ENCODE measurements at places on chromosomes 2 and 18.
A peak's percentile ranks its signal among the peaks of the same experiment; 100 is the strongest.

DNA sequence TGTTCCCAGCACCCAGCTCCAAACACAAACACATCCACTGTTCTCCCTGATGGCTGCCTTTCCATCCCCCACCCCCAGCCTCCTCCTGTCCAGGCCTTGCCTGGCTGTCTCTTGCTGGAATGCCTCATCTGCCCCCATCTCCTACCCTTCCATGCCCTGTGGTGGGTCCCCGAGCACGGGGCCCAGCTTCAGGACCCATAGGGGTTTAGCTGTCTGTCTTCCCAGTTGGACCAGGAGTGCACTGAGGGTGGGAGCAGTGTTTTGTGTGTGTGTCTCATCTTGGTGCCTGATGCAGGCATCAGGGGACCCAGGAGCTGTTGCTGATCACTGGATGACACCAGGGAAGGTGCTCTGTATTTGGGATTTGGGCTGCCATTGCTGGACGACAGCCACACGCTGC is 34.5 kb downstream of the GLI2 start:
- no peak for DNase-seq

- DNase-seq: no peak
These were observed 467.4 kb upstream of the FANCL start for GRCh38 chr2:58708565-58708964.

DNA sequence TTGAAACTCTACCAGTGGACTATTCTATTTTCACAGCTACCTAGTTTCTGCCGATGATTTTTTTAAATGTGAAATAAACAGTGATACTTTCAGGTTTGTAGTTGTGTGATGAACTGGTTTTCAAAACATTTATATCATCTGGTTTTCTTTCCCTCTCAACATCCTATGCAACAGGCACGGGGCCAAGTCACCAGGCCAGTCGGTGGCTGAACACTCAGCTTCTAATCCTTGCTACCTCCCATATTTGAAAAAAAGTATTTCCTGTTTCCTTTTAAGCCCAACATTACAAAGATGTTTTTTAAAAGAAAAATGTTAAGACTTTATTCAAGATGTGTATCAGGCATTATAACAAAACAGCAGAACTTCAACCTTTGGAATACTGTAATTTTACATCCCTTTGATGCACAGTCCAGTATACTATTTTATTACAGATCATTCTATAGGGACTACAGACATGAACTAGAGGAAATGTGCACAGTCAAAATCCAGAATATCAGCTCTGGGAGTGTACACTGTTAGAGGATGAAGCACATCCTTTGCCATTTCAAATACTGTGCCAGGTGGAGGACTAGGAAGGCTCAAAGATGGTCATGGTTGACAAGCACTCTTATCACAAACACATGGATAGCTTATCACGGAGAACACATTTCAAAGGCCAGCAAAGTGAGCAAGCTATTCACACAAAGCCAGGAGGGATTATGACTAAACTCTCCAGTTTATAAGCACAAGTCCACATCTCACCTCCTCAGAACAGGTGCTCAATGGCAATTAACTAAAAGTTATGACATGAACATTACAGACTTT is 14.6 kb downstream of the MRPL35 start:
- DNase-seq: peak; percentile 70

DNA sequence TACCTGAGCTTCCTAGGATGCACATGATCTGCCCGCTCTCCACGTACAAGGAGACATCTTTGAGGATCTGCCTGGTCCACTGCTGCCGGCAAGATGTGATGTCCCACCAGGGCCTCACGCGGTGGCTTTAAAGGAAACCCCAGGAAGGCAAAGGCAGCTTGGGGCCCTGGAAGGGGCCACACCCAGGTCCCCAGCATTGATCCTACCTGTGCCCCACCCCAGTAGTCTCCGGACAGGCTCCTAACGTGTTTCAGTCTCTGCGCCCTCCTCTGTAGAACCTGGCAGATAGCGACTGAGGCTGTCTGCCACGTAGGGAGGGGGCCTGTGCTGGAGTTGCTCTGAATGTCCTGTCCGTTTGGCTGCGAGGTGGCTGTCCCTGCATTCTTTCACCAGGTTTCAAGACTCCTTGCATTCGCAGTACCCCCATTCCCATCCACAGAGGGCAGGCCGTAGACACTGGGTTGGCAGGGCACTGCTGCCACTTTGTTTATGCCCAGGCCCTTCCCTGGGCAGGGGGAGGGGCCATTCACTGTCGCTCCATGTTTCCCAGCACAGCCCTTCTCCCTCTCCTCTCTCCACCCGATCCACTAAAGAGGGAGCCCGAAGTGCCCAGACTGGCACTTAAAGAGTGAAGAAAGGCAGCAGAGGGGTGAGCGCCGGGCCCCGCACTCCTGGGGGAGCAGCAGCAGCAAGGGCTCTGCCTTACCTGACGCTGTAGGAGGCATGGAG is 644 bp downstream of the ABCG5 start:
- DNase-seq: no peak

DNA sequence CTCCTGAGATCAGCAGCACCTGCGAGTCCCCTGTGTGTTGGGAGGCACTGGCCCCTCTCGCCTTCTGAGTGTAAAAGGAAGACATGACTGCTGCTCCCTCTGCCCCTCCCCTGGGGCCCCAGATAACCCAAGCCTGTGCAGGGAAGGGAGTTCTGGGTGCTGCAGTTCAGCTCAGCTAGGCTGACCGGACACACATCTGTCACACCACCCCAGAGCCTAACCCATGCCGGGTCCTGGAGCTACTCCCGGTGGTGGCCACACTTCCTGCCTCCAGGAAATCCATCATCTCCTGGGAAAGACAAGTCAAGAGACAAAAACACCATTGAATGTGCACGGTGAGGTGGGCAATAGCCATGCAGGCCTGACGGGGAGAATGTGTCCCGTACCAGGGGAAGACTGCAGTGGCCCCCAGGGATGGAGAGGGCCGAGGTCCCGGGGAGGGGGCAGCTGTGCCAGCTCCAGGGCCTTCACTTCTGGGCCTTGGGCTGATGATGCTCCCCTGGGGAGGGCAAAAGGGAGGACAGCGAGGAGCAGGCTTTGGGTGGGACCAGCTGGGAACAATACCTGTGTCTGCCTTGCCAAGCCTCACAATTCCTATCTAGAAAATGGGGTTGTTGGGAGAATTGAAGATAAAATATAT is 210.6 kb downstream of the TFCP2L1 start:
- DNase-seq: peak; percentile 37

DNA sequence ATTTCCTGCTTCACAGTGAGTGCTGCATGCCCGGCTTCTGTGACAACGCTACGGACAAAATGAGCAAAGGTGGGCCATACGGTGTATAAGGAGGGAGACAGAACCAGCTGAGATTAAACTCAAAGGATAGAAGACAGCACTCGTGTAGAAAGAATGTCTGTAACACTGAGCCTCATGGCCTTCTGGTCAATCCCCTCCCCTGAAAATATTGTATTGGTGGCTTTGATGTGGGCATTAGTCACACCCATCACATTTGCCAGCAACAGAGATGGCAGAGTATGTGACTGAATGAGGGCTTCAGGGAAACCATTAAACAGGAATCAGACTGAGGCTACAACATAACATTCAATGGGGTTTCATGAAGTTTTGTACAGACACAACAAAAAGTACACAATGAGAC is 287.8 kb upstream of the CCDC68 start:
- no peak for DNase-seq

DNA sequence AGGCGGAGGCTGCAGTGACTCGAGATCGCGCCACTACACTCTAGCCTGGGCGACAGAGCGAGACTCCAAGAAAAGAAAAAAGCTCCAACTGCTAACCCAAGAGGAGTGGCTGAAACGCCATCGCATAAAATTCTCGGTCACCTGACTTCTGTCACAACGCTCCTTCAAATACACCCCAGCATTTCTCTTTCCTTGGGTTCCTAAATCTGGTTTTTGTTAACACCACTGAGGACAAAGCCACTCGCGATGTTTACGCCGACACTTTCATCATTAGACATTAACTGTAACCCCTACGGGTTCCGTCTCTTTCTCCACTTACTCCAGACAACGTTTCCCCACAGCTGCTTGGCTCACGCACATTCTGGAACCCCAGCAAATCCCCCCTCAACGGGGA is 679 bp downstream of the CLK1 start:
- no peak for DNase-seq

GRCh38 chr2:98539056-98539735 is 69.1 kb downstream of the COA5 start:
- no peak for DNase-seq

DNA sequence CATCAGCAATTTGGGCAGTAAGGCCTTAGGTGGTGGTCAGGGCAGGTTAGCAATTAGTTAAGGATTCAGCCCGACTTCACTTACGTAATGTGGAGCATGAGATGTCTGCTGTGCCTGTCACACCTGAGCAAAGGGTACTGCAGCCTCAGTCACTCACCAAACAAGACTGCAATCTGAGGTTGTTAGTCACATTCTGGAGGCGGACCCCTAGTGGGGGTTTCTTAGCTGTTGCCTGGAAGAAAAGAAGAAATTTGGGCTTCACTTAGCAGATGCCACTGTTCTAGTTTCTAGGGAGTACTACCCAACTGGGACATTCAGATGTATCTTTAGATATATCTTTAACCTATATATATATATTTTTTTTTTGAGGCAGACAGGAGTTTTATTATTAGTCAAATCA is 529.9 kb downstream of the SLC4A3 start:
- DNase-seq: no peak

DNA sequence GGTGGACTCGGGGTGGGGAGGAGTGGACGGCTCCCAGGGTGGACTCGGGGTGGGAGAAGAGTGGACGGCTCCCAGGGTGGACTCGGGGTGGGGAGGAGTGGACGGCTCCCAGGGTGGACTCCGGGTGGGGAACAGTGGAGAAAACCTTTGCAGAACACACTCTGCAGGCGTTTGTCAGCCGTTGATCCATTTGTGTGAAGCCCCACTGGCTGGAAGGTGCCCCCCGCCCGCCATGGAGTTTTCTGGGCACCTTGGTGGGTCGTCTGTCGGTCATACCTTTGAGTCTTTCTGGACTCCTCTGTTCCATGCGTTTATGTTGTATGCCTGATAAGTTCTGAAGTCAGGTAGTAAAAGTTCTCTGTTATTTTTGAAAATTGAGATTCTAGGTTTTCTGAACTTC is 12.5 kb downstream of the CTDP1 start:
- no peak for DNase-seq

- no peak for DNase-seq
These were observed 1.2 kb downstream of the LRP2 start for GRCh38 chr2:169360984-169361705.

DNA sequence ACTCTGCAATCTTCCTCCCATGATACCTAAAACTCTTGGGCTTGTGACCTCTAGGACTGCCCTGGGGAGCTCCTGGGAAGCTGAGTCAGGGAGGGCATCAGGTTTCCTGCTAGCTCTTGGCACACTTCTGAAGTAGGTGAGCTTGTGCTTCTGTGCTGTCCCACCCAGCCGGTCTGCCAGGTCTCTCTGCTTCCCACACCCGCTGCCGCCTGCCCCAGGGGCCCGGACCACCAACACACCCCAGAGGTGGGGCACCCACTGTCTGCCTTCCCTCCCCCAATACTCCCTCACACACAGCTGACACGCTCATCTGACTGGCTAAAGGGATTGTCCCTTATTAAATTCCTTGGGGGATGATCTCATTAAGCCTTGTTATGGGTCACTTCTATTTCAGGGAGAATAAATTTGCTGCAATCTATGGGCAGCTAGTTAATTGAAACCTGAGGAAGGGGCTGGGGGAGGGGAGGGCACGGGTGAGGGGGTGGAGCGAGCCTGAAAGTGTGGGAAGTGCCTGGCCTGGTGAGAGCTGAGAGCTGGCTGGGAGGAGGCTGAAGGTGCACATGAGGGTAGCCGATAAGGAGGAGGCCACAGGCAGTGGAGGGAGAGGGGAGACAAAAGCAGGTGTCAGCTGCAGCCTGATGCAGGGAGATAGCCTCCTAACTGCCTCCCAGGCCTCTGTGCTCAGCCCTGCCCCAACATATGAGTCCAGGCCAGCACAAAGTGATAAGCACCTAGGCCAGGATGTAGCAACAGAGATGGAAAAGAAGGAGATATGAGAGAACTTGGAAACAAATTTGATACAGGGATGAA is 48.8 kb downstream of the HAUS1 start:
- DNase-seq: peak; percentile 92

- DNase-seq: peak; percentile 90
These were observed 43.2 kb upstream of the UBE2F start for GRCh38 chr2:237923481-237924163.

DNA sequence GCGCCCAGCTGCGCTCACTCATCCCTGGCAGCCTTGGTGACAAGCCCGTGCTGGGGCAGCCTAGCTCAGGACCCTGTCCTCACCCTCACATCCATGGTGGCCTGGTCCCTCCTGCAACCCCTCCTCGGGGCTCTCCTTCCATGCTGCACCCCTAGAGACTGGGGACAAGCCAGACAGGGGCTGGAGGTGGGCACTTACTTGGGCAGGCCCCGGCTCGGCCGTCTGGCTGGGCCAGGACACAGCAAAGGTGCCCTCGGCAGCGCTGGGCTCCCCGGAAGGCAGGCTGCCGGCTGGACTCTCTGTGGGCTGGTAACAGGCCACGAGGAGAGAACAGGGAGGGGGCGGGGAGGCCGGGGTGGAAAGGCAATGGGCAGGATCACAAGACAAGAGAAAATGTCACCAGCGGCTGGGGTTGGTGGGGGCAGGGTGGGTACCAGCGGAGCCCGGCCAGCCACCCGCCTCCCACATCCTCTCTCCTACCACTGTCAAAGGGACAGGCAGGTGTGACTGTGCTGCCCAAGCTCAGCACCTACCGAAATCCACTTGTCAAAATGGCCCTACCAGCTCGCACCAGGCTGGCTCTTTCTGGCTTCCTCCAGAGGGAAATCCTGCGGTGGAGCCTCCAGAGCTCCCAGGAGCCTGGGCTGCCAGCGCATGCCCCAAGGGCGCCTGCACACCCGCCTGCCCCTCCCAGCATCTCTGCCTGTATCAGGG is 54.7 kb downstream of the BIN1 start:
- no peak for DNase-seq

- no peak for DNase-seq
These were observed 409.8 kb downstream of the ZNF521 start for GRCh38 chr18:24942144-24942543.

GRCh38 chr2:38526195-38526594 is 76.5 kb downstream of the HNRNPLL start:
- DNase-seq: no peak

DNA sequence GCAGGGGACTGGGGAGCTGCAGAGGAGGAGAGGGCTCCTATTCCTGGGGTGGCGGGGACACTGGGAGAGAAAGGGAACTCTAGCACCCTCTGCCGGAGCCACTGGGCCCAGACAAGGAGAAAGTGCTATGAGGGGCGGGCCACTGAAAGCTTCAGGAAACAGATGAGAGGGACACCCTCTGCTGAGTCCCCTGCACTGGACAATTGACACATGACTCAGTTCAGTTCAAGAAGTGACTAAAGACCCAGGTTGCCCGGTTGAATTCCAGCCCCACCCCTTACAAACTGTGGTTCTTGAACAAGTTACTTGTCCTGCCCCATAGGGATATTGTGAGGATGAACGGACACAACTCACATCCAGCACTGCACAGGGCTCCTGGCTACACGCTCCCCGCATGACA is 5.0 kb downstream of the RUFY4 start:
- DNase-seq: peak; percentile 75

- peak; percentile 70 for DNase-seq
These were observed 16.6 kb upstream of the NABP1 start for GRCh38 chr2:191661097-191661924.
